Right lung (tissue), 10 donors: ENCODE measurements at places on chromosomes 16 and 17.
A peak's percentile ranks its signal among the peaks of the same experiment; 100 is the strongest.

DNA sequence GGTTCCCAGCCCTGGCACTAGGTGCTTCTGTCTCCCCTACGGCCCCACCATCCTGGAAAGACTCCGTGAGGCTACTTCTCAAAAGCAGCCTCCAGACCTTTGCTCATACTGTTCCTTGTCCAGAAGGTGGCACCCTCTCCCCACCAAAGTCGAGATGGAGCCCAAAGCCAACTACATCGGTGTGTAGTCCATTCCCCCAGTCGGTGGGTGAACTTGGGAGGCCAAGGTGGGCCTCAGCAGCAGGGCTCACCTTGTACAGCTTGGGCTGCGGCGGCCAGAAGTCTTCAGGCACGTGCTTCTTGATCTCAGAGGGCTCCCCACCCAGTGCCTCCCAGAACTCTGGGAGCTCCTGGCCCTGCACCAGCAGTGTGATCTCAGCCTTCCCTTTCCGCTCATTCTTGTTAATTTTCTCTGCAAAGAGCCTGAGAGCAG is 10.2 kb downstream of the FLII start:
- DNase-seq, result no peak

DNA sequence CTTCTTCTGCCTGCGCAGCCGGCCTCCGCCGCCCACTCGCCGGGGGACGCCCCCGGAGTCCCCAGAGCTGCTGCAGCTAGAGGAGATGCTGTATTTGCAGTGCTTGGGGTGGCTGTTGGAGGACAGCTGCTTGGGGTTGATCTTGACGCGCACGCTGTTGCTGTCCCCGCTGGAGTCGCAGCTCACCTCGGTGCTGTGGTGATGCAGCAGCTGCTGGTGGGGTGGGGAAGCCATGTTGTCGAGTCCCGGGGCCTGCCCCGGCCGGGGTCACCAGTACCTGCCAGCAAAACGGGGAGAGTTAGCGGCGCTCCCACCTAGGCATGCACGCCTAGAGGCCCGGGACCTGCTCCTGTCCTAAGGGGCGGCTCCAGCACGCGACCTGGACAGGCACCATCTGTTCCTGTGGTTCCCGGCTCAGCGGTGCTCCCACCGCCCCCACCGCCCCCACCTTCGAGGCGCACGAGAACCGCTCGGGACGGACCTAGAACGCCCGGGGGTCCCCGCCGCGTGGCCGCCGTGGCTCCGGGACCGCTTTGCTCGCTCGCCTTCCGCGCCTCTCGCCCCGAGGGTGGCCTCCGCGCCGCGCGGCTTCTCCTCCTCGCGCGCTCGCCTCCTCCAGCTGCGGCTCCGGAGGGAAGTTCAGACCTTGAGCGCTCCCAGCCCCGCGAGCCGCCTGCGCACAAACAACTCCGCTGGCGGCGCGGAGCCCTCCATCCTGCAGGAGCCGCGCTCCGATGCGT is 863 bp downstream of the ADCY9 start:
- no peak for DNase-seq

GRCh38 chr17:81457917-81458555 is 54.6 kb downstream of the ACTG1 start:
- no peak for DNase-seq

DNA sequence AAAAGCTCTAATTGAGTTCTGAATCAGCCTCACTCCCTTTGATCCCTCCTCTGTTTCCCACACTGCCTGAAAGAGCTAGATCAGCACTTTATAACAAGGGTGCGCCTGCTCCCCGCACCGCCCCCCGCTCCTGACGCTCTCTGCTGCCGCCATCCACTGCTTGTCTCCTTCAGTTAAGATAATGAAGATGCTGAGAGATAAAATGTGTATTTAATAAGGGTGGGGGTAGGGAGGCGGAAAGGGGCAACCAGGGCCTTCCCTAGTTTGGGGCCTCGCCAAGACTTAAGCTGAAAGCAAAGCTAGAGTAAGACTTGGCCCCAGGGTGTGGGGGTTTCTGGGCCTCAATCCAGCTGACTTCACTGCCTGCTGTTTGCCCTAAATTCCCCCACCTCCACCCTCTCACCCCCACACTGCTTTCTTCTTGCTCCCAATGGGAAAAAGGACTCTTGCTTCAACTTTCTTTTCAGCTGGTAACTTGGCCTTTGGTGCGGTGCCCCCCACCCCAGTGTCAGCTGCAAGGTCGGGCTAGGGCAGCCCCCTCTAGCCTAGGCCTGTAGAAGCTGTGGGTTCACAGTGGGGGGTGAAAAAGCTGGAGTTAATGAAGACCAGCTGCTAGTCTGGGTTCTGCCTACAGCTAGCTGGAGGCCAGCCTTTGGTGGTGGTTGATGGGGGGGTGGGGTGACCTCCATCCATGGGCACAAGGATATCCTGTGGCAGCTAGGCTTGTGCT is 1.8 kb upstream of the RARA start:
- peak; percentile 88 for DNase-seq

DNA sequence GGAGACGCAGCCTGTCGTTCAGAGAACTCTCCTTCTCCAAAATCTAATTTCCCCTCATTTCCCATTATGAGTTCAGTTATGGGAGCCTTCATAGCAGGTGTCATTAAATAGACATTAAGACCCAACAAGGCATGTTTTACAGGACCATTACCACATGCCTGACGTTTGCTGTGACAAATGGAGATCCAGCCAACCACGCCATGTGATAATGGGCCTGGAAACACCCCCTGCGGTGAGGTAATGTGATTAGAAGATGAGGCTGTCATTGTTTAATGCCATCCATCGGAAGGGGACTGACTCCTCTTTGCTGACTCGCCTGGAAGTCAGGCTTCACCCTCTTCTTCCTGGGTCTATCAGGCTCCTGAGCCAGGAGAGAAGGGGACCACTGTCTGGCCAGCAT is 76.9 kb downstream of the WSCD1 start:
- DNase-seq, result no peak

DNA sequence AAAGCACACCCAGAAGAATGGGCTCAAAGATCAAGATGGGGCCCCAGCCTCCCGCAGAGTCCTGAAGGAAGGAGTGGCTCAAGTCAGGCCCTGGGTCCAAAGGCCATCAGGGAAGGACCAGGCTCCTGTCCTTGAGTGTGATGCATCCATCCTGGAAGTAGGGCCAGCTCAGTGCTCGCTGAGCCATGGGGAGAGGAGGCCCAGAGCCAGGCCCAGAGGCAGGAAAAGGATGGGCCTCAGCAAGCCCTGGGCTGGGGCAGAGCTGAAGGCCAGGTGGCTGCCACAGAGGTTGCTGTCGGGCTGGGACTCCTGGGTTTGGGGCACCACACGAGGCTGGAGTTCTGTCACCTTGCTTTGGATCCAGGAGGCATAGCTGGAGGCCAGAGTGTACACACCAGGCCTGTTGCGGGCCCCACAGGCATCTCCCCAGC is 3.7 kb downstream of the PRSS8 start:
- no peak for DNase-seq

GRCh38 chr17:76695059-76695831 is 15.5 kb downstream of the MXRA7 start:
- no peak for DNase-seq

DNA sequence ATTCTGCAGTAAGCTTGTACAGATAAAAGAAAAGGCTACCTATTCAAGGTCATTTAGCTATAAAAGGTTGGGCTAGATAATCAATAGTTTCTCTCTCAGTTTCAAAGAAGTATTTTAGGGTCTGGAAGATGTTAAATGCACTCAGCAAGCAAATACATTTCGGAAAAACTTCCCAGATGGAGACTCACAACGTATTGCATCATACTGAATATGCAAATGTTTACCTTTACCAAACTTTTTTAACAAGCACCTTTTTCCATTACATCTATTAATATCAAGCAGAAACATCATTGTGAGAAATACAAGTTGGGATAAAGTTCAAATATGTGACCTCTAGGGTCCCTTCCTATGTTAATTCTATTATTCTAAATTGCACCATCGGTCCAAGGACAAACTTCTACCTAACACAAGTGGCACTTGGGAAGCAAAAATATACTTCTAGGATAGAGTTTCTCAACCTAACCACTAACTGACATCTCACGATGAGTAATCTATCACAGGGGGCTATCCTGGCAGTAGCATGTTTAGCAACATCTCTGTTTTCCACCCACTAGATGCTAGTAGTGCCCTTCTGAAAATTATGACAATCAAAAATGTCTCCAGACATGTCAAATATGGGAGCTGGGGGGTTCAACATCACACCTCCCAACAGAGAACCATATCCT is 14.5 kb downstream of the KANSL1 start:
- no peak for DNase-seq

- no peak for DNase-seq
These were observed 3.2 kb upstream of the C16orf46 start for GRCh38 chr16:81080233-81080632.

DNA sequence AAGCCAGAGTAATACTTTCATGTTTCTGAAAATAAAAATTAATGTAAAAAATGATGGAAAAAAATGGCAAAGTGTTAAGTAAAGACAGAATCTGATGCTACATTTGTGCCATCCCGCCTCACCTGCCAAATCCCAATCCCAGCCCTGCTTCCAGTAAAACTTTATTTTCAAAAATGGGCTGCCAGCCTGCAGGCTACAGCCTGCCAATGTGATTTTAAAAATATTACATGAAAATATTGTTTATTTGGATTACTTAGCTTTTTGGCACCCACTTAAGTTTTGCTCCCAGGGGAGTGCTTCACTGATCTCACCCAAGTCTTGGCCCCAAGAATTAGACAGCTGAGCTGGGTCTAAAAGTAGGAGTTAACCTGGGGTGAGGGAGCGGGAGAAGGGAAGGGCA is 112.8 kb downstream of the C16orf78 start:
- DNase-seq, result no peak

DNA sequence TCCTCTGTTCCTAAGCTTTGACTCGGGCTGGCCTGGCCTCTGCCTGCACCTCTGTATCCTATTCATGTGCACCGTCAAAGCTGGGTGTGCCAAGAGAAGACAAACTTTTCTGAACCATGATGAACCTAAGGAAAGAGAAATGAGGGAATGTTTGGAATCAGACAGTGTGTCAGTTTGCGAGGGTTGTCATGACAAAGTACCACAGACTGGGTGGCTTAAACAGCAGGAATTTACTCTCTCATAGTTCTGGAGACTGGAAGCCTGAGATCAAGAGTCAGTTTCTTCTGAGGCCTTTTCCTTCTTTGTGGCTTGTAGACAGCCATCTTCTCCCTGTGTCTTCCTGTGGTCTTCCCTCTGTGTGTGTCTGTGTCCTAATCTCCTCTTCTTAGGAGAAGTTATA is 129.0 kb downstream of the KATNIP start:
- DNase-seq, result no peak

DNA sequence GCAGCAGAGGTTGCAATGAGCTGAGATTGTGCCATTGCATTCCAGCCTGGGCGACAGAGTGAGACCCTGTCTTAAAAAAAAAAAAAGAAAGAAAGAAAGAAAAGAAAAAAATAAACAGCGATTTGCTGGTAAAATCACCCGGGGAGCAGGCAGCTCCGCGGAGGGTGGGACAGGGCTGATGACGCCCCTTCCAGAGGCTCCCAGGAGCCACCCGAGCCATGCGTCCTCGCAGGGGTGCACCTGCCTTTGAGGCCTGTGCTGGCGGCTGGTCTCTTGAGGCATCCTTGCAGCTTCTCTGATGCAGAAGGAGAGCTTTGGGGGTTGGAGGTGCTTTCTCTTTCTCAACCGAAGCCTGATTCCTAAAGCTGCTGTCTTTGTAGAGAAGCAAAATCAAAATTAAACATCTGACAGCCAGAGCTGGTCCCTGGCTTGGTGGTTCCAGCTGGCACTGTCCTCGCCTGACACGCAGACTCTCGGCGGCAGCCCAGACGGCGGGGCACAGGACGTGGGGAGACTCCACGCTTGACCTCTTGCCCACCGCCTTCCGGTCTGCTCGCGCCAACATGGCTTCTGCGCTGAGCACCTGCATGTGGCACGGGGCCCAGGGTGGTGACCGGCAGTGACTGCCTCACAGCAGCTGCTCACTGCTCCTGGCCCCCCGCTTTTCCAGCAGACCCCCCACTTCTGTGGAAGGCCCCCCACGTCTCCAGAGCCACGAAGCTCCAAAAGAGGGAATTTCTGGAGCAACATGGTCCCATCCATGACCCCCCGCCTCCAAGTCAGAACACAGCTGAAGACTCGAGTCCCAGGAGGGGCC is 6.6 kb downstream of the UTS2R start:
- no peak for DNase-seq

DNA sequence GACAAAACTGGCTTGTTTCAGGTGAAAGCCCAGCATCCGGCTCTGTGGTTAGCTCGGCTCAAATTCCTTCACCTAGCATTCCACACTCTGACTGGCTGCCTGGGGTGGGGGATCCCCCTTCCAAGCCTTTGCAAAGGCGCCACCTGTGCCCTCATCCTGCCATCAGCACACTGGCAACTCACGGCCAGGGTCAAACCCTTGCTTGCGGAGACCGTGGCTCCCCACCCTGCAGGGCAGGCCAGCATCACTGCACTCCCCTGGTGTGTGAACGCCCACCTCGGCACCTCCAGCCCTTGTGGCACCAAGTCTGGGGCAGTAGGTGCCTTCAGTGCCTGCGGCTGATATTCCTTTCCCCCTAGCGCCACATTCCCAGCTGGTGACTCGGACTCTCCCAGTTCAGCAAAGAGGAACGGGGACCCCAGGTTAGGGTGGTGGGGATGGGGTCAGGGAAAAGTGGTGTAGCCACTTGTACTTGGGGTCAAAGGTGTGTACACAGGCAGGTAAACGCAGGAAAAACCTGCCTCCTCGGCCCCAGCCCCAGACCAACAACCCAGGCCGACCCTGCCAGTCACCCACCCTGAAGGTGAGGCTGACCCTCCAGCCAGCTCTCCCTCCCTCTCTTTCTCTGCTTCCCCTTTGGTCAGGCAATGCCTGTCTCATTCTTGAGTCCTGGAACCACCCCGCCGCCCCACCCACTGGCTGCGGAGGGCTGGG is 1.1 kb downstream of the FLII start:
- no peak for DNase-seq

DNA sequence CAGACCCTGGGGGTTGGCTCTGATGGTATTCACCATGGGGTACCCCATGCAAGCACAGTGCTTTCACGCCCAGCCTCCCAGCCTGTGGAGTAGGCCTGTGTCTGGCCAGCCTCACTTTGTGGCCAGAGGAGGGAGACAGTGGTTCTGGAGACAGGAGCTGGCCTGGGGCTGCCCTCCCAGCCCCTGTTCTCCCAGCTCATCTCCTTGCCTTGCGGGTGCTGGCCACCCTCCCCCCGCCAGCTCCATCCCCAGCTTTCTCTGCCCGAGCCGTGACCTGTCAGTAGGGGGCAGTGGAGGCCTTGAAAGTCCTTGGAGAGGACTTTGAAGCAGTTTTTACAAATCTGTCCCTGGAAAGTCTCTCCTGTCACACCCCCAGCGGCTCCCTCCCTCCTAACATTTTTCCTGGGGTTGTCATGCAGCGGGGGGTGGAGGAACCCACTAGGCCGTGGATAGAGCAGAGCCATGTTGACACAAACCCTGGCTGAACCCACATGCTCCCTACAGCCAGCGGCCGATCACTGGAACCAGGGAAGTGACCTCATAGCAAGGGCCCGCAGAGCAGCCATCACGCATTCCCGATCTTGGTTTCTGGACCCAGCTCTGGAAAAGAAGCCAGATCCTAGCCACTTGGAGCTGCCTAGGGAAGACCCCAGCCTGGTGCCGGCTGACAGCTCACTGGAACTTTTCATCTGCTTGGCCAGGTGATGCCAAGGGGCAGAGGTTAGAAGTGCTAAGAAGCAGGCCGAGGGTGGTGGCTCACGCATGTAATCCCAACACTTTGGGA is 289.4 kb downstream of the SEC14L1 start:
- DNase-seq, result peak; percentile 85
